NCI-H774 (cell line): ENCODE measurements at places on chromosomes 2 and 18.
A peak's percentile ranks its signal among the peaks of the same experiment; 100 is the strongest.

DNA sequence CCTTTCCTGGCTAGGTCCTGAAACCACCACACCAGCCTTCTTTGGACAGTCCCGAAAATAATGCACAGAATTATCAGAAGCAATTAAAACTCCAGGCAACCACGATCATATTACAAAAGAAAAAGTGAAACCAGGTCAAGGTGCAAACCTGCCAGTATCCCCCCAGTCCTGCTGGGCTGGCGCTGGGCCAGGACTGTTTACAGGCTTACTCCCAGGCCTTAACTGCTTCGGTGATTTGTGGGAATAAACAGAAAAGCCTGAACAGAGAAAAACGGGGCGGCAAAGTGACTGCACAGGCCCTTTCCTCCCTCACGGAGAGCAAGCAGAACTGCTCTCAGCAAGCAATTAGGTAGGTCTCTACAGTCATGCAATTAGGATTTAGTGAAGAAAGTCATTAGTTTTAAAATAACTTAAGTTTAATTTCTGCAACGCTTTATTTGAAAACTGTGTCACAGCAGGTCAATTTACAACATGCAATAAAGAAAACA is 1.3 kb downstream of the HDAC4 start:
- no peak for DNase-seq

- DNase-seq: peak; percentile 61
These were observed 11.4 kb downstream of the ATOH8 start for GRCh38 chr2:85765081-85765731.

- DNase-seq: no peak
These were observed 12.7 kb downstream of the FBLN7 start for GRCh38 chr2:112150851-112151250.

GRCh38 chr2:176984987-176985386 is 227.6 kb upstream of the HNRNPA3 start:
- no peak for DNase-seq

DNA sequence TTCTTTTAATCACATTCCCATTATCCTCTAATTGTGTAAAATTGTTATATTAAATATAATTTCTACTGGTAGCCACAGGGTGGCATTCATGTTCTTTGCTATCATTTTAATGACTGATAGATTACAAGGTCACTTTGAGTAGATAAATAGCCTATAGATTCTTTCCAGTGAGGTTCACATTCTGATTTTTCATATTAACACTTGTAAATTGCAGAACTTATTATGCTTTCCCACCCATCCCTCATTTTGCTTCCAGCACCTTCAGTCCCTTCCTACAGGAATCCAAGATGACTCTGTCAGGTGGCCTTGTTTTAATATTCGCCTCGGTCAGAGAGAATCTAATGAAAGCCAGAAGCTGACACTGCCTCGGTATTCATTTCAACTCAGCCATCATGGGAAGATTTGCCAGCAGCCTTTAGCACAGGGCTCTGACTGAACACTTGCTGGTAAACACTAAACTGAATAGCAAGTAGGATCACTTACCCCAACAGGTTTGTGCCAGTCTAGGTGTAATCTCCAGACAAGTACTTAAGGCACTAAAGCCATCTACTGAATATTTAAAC is 101.2 kb upstream of the FSHR start:
- DNase-seq: peak; percentile 50
